ENCODE measurements at places on chromosomes 12 and 14. TPM values are rescaled to one million over a fixed set of nuclear protein-coding genes. Genes with fewer than 3 reads are reported as not detected.

- H3K4me1 ChIP-seq: peaks cover 41% of the 10 kb centered on the region
- no peak overlapping the region for H3K27ac ChIP-seq
Measured at GRCh38 chr14:89405712-89406111, 11.3 kb downstream of the FOXN3 start.

DNA sequence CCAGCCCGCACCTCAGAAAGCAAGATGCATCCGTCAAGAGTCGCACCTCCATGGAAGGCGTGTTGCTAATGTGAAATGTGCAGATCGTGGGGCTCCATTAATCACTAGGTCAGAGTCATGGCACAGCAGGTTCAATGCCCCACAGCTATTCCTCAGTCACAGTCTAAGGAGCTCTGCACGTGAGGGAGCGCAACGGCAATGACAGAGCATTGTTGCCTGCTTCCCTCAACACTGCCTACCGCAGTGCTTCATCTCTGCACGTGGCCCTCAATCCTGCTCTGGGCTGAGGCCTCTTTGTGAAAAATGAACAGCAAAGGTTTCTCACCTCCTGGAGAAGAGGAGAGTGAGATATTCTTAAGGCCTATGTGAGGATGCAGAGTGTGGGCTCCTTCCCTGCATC lies 995.2 kb upstream of the TMEM132C start:
- H3K27me3 ChIP-seq: no peaks in the 10 kb centered on the region
- no peak for DNase-seq
- H3K36me3 ChIP-seq: no peaks in the 10 kb centered on the region

GRCh38 chr12:9335867-9336266 lies 127.7 kb upstream of the PZP start:
- no peak overlapping the region for H3K27ac ChIP-seq
- H3K4me3 ChIP-seq: no peak overlapping the region
- H3K4me1 ChIP-seq: peaks cover 4% of the 10 kb centered on the region
- no peak for DNase-seq
- H3K36me3 ChIP-seq: no peaks in the 10 kb centered on the region
- H3K27me3 ChIP-seq: no peaks in the 10 kb centered on the region

DNA sequence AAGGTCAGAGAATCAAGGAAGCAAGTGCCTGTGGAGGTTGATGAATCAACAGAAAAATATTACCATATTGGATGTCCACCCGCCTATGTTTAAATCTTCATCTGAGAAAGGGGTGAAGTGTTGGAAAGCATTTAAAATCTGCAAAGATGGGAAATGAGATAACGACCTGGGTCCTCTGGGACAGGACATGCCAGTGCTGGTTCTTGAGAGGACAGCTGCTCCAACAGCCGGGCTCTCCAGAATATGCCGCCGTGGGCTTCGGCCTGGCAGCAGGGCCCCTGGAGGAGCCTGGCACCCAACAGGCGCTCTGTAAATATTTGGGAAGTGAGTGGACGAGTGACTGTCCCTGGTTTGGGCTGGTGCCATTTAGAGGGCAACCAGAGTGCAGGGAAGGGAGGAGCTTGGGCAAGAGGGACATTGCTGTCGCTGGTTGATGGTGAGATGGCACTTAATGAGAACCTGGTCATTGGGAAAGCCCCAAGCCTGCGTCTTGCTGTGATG lies 129.9 kb downstream of the KCNA5 start:
- DNase-seq: no peak
- no peaks in the 10 kb centered on the region for H3K36me3 ChIP-seq
- H3K4me3 ChIP-seq: no peak overlapping the region

- DNase-seq: no peak
- H3K4me1 ChIP-seq: no peaks in the 10 kb centered on the region
- H3K27me3 ChIP-seq: no peaks in the 10 kb centered on the region
- no peak overlapping the region for H3K27ac ChIP-seq
- H3K36me3 ChIP-seq: no peaks in the 10 kb centered on the region
- no peak overlapping the region for H3K4me3 ChIP-seq
Measured at GRCh38 chr14:92199763-92200162, 78.0 kb downstream of the CPSF2 start.

- DNase-seq: no peak
- H3K4me1 ChIP-seq: no peaks in the 10 kb centered on the region
- H3K27ac ChIP-seq: no peak overlapping the region
- H3K36me3 ChIP-seq: no peaks in the 10 kb centered on the region
- H3K27me3 ChIP-seq: no peaks in the 10 kb centered on the region
- no peak overlapping the region for H3K4me3 ChIP-seq
Measured at GRCh38 chr14:58108717-58109116, 43.3 kb downstream of the ARMH4 start.

Gene TMEM132C
- not detected for polyA plus RNA-seq

Gene NPAS3
- not detected for polyA plus RNA-seq

Gene SERPINA12
- not detected for polyA plus RNA-seq

All from CD8-positive, alpha-beta memory T cell (primary cell).